AG09309 (cell line): ENCODE measurements at places on chromosomes 2 and 18.
A peak's percentile ranks its signal among the peaks of the same experiment; 100 is the strongest.

- no peak for DNase-seq
These were observed 261.6 kb downstream of the LTBP1 start for GRCh38 chr2:33208400-33208799.

DNA sequence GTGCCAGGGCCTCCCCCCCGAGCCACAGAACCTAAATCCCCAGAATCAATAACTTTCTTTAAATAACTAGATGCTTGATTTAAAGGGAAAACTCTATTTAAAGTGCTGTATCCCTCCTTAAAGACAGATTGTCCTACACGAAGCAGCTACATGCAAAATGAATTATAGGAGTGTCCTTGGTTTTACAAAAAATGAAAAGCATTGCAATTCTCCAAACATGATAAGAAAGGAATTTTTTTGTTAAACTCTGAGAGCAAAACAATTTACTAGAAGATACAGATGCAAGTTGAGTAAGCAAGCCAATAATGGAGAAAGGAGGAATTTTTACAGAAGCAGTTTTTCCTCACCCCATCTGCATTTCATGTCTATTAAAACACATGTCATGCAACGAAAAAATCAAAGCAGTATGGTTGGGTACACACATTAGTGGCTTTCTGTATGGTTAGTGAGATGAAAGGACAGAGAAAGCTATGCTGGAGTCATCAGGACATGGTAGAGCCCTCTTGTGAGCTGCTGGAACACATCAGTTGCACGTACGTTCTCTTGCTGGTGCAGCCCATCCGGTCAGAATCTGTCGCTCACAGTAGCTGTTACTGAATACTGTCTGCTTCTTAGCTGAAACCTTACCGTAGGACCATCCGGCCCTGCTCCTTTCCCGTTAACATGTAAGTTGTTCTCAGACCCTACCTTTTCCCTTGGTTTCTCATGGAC, 25.9 kb upstream of the STEAP3 start:
- no peak for DNase-seq

DNA sequence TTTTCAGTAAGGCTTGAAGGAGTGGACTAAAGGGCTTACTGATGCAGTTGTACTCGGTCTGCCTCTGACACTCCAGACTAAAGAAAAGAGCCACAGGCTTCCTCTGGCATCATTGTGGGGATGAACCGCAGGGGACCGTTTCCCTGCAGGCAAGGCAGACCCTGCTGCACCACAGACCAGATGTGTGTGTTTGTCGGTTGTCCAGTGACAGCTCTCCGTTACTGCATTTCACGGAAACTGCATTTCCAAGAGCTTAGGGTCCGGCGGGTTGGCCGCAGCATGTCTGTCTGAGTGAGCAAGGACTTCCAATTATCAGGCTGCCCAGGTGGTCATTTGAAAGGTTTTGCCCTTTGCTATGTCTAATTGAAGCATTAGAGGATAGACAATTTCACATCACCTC, 98.1 kb downstream of the FAM210A start:
- no peak for DNase-seq

- DNase-seq = no peak
These were observed 37.1 kb downstream of the MEMO1 start for GRCh38 chr2:31973665-31974064.

- DNase-seq = peak; percentile 27
These were observed 24.4 kb upstream of the AGFG1 start for GRCh38 chr2:227447606-227448005.

- DNase-seq = no peak
These were observed 81.8 kb downstream of the VWC2L start for GRCh38 chr2:214492608-214493007.

DNA sequence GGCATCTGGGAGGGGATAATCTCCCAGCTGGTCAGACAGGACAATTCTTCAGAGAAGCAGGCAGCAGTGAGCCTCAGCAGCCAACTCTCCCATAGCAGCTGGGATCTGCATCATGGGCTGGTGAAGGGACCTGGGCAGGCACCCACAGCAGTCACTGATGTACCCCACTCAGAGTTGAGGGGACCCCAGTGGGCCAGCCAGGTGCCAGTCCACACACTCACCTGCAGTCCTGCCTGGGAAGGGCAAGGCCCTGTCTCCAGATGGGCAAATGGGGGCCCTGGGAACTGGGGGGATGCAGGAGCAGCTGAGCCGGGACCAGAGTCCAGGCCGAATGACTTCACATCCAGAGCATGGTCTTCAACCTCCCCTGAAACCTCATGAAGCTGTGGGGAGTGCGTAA, 170.4 kb downstream of the ZFP36L2 start:
- no peak for DNase-seq

DNA sequence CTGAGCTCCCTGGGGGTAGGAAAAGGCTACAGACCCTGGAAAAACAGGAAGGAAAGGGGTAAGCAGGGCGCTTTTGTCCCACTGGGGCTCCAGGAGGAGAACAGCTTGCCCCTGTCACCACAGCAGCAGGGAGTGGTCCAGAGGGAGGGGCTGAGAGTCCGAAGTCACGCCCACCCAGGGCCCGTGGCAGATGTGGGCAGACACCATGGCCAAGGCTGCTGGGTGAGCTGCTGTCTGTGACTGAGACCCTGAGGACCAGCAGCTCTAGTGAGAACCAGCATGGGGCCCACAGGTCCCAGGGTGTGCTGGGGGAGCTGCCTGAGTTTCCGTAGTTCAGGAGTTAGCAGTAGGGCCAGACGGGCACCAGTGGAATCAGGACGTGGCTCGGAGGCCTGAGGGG, 162.0 kb downstream of the SPP2 start:
- DNase-seq = no peak

DNA sequence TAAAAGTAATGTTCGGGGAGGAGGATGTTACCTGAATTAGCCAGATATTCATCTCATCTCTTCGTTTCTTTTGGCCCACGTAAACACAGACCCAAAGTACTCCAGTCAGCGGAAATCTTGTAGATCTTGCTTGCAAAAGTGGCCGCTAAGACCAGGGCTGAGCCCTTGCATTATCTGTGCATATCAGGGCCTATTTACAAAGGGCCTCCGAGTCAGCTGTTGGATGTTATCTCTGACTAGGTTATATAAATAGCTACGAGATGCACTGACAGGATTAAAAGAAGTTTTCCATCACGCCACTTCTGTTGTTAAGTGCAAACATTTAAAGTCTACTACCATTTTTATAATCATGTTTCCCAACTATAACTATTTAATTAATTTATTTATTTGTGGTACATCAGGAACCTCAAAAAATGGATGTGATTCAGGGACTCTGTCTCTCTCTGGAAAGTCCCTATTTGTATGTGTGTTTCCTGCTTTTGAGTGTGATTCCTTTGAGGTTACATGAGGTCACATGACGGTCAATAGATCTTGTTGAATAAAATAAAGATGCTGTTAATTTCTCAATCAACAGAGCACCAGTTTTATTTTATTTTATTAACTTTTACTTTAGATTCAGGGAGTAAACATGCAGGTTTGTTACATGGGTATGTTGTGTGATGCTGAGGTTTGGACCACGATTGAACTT, 46.8 kb upstream of the MBOAT2 start:
- no peak for DNase-seq

- DNase-seq = no peak
These were observed 34.2 kb upstream of the THOC1 start for GRCh38 chr18:302097-302496.

DNA sequence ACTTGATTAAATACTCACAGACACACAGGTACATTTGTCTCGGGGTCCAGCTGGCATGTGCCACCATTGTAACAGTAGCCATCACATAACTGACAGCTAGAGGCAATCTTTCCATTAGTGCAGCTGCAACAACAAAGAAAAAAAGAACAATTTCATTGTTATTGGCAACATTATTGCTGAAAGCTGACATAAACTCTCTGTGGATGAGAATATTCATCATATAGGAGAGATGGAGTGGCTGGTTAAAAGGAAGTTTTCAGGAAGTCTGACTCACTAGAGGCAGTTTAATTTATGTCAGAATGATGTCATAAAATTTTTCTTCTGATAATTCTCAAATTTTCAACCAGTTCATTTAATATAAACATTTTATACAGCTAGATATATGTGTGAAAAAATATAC, 1490.0 kb upstream of the NXPH2 start:
- no peak for DNase-seq

GRCh38 chr18:6659963-6660725, 69.4 kb upstream of the ARHGAP28 start:
- DNase-seq = no peak

DNA sequence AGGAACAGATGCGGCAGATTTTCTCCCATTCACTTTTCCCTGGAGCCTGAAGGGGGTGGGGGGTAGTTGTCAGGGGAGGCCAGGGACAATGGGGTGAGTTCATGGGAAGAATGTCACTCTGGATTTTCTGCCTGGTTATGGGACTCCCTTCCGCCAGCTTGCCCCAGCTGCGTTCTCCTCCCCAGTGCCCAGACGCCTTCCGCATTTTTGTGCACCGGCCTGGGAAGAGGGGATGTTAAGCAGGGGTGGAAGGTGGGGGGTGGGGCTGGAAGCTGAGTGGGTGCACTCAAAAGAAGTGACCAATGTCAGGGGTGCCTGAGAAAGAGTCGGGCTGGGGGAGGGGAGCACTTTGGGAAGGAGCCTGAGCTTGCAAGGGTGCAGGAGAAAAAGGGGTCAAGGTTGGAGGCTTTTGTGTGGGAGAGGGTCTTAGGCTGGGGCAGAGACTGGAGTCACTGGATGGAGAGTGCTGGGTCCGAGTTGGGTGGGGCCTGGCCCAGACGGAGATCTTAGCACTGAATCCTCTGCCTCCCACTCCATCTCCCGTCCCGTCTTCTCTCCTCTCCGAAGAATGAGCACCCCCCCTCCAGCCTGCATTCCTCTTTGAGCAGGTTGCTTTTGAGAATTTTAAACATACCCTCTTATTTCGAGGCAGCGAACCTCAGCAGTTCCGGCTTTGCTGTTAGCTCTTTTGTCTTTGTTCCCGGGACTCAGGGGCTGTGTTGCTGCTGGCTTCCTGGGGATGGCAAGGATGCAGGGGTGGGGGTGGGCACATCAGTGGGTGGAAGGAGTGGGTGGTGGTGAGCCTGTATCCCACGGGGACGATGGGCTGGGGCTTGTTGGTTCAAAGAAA, 2.7 kb downstream of the IGFBP2 start:
- no peak for DNase-seq
